CD4-positive, alpha-beta T cell treated with Interleukin-6 at 100 ng/mL for 8 hours (primary cell): ENCODE measurements at places on chromosomes 6 and 20.

DNA sequence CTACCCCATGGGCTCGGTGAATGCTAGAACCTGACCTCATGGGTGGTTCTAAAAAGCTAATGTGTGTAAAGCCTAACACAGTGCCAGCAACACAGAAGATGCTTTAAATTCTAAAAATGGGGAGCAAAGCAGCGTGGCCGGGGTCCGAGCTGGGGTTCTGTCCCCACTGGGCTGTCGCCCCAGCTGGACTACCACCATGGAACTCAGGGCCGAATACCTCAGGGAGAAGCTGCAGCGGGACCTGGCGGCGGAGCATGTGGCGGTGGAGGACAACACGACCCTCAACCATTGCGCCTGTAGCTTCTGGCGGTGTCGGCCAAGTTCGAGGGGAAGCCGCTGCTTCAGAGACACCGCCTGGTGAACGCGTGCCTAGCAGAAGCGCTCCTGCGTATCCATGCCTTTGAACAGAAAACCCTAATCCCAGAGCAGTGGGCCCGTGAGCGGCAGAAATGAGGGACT, 8.4 kb downstream of the SOX4 start:
- DNase-seq = no peak

GRCh38 chr6:117795234-117795633, 111.8 kb upstream of the SLC35F1 start:
- DNase-seq = no peak

- no peak for DNase-seq
These were observed 136.3 kb downstream of the SLC35B3 start for GRCh38 chr6:8299034-8299433.

DNA sequence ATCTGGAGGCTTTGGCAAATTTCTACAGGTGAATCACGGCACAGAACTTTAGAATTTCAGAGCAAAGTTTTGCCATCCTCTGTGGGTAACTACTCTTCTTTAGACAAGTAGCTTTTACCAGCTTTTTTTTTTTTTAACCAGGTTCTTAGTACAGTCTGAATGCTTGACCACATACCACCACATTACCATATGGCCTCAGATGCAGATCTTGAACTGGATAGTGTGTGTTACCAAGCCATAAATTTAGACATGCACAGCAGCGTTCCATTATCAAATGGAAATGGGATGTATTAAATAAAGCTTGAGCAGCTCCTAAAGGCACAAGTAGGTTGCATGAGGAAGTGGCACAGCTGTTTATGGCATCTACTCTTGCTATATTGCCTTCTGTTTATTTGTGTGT, 38.3 kb upstream of the PRSS16 start:
- DNase-seq = no peak

- DNase-seq = no peak
These were observed 83.4 kb downstream of the DTD1 start for GRCh38 chr20:18671203-18671710.

GRCh38 chr6:2715737-2716136, 35.0 kb downstream of the MYLK4 start:
- no peak for DNase-seq

DNA sequence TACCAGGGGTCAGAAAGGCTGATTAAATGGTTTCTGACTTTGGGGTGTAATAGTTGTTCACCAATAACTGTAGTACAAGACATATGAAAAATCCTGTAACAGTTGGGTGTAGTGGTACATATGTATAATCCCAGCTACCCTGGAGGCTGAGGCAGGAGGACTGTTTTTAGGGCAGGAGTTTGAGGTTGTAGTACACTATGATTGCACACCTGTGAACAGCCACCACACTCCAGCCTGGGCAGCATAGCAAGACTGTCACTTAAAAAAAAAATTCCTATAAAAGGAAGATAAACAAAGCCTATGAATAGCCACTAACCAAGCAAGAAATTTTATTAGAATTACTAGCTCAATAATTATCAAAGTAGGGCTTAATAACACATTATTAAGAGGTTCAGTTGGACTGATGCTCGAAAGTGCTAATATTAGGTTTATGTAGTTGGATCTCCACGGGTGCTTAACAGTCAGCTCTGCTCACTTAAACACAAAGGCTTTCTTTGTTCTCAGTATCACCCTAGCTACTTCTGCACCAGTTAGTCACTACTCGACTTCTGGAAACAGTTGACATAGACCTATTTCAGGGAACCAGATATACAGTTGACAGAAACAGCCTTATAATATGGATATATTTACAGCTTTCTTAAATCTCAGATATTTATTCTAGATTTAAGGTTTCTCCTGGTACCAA, 113.0 kb downstream of the MTFR2 start:
- DNase-seq = no peak

DNA sequence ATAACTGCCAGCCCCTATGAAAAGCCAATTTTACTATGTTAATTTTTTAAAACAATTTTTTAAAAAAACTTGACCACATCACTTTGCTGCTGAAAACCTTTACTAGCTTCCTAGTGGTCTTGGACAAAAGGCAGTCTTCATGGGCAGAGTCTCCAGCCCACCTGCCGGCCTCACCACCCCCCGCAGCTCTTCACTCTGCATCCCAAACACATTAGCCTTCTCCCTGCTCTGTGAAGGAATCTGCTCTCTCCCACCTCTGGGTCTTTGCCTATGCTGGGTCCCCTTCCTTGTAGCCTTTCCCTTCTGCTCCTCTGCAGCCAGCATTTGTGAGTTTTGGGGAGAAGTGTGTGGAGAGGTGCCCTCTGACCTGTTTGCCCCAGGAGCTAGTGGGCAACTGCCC, 170.7 kb upstream of the MLN start:
- no peak for DNase-seq

DNA sequence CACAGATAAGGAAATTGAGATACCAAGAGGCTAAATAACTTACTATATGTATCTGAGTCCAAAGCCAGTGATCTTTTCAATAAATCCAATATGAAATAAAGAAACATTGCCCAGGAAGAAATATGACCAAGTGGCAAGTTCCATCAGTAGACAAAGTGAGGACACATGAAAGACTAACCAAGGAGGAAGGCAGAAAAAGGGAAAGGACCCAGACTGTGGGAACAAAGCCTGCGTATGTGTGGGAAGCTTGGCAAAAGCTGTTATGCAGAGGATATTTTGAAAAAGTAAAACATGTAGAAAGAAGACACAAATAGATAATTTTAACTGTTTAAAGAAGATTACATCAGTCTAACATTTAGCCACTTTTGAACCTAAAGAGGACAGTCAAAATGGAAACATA, 264.4 kb upstream of the PRDM1 start:
- DNase-seq = no peak

DNA sequence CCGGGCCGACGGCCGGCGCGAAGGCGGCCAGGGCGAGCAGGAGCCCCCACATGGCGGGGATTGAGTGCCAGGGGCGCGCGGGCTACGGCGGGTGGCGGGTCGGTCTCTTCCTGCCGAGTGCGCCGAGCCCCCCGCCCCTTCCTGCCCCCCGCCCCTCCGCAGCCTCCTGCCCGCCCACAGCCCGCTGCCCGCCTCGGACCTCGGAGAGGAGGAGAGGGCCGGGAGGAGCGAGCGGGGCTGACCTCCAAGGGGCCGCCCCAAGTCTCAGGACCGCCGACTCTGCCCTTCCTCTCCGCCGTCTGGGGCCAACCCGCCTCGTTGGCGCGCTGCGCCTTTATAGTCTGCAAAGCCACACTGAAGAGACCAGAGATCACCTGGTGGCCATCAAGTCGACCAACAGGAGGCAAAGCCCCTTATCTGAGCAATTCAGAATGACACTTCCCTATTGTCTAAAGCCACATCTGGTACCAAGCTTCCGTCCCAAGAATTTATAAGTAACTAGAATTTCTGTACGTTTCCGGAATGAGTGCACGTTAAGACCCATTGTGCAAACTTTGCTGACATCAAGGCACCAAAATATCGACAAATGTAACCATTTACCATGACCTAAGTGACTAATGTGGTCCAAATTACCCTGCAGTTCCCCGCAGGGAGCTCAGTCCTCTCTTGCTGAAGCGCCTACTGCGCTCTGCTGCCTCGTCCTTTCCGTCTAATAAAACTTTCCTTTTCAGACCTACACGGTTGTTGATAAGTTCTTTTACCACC, at the start of gene CPXM1:
CPXM1 (minus strand) TSS at position 107 of the 765 bp plus-strand sequence; CDS start at position 52, 55 bp downstream.
- no peak for DNase-seq

DNA sequence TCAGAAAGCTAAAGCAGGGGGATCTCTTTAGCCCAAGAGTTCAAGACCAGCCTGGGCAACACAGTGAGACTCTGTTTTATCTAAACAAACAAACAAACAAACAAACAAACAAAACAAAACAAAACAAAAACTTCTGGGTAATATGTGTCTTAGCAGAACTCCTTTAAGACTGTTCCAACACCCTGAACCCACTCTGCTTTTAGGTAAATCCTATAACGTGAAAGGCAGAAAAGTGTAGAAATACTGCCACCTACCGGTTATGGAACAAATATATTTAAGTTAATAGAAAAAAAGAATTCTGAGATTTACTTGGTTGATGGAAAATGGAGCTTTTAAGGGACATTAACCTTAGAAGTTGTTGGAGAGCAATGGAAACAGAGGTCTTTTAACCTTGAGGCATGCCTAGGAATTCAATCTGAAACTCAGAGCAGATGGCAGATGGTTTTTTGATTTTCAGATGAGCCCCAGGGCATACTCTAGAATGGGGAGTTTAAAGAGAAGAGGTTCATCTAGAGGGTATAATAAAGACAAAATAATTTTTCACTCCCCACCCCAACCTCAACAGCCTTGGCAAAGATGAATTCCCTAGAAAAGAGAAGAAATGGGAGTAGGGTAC, 38.5 kb downstream of the SOD2 start:
- peak; percentile 36 for DNase-seq
